CD14-positive monocyte (primary cell): ENCODE measurements at places on chromosomes 12 and 14.

GRCh38 chr14:44369401-44370123 is 137.5 kb downstream of the FSCB start:
- no peak for DNase-seq

DNA sequence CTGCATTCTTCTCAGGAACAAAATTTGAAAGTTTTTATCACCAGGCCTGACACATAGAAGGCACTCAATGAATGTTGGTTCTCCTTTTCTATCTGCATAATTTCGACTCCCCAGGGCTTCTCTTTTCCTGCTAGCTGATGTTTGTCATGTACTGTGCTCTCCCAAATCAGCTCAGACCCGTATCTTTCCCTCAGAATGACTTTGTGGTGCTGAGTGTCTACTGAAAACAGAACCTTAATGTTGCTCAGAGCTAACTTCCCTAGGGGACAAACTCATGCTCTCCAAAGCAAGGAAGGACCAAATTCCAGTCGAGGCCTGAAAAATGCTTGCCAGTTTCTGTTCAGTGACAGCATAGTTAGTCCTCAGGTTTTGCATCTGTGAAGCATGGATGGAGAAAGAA is 1.9 kb downstream of the ARHGDIB start:
- peak; percentile 61 for DNase-seq

- no peak for DNase-seq
These were observed 8.8 kb downstream of the IGF1 start for GRCh38 chr12:102471556-102471955.

GRCh38 chr14:67570453-67570852 is 29.6 kb downstream of the PIGH start:
- no peak for DNase-seq

DNA sequence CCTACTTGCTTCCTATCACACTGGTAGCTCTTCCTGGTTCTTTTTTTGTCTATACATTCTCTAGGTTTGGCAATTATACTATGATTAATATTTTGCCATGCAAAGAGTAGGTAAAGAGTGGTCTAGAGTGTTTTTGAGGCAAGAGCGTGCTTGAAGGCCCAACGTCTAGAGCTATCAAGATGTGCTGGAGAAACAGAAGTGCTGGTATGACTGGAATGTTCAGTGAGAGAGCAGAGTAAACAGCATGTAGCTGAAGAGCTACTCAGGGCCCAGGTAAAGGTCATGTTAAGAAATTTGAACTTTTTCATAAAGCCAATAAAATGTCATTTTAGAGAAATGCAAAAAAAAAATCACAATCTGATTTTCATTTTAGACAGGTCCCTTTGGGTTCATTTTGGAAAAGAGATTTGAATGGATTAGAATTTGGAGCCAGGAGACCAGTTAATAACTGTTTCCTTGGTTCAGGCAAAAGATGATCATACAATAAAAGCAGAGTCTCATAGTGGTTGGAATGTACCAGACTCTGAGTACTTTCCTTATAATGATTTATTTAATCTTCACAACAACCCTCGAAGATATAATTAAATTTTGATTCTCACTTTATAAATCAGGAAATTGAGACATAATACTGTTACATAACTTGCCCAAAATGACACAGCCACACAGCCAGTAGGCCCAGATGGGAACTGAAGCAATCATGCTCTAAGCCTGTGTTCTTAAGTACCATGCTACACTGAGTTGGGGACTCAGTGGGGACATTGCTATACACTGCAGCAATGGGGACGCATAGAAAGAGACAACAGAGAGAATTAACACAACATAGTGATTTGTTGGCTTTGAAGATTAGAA is 350.1 kb downstream of the NELL2 start:
- DNase-seq: no peak

GRCh38 chr12:43154498-43155045 is 397.4 kb downstream of the ADAMTS20 start:
- DNase-seq: no peak

DNA sequence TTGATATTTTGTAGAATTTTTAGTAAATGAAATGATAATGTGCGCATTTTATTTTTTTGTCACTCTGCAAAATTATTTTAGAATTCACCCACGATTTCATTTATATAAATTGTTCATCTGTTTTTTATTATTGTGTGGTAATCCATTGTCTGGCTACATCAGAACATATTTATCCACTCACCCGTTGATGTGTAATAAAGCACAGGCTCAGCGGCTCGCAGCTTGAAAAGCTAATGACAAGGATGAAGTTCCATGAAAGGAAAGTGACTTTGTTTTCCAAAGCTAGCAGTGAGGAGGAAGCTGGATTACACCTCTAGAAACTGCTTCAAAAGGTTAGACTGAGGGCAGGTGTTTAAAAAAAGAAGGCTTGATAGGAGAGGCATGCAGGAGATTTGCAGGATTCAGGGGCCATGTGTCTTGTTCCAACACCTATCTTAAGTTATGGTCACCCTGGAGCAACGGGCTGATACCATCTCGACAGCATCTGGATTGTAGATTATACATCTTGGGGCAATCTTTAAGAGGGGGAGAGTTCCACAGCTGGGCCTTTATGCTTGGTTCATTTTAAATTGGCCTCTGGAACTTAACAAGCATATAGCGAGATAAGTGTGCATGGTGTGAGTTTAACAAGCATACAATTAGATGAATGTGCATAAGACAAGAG is 194.1 kb downstream of the TMTC3 start:
- DNase-seq: no peak

- DNase-seq: no peak
These were observed 109.4 kb downstream of the SLC15A5 start for GRCh38 chr12:16168078-16168477.

DNA sequence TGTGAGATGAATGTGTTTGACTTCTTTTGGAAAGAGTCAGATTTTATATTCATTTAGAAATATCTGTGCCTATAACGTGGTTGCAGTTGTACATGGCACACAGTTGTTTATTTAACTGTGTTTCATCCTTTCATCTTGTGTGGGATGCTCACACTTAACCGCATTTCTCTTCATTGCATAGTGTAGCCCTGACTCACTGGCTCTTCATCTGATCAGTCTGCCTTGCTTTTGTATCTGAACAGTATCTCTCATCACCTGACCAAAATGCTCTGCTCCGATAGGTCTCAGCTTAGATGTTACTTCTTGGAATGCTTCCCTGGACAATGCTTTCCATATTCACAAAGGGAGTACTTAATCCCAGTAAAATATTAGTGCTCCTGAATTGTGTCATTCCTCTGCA is 83.4 kb downstream of the PDE3A start:
- no peak for DNase-seq

DNA sequence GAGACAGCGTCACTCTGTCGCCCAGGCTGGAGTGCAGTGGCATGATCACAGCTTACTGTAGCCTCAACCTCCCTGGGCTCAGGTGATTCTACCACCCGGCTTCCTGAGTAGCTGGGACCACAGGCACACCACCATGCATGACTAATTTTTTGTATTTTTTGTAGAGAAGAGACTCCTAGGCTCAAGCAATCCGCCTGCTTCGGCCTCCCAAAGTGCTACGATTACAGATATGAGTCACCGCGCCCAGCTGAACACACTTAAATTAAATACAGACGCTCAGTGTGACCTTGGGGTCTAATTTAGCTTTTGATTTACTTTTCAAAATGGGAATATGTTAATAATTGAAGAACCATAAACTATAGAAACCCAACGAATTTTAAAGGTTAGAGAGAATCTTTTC is 77.2 kb downstream of the C2CD5 start:
- no peak for DNase-seq

- DNase-seq: no peak
These were observed 9.9 kb downstream of the PMEL start for GRCh38 chr12:55955800-55956508.

DNA sequence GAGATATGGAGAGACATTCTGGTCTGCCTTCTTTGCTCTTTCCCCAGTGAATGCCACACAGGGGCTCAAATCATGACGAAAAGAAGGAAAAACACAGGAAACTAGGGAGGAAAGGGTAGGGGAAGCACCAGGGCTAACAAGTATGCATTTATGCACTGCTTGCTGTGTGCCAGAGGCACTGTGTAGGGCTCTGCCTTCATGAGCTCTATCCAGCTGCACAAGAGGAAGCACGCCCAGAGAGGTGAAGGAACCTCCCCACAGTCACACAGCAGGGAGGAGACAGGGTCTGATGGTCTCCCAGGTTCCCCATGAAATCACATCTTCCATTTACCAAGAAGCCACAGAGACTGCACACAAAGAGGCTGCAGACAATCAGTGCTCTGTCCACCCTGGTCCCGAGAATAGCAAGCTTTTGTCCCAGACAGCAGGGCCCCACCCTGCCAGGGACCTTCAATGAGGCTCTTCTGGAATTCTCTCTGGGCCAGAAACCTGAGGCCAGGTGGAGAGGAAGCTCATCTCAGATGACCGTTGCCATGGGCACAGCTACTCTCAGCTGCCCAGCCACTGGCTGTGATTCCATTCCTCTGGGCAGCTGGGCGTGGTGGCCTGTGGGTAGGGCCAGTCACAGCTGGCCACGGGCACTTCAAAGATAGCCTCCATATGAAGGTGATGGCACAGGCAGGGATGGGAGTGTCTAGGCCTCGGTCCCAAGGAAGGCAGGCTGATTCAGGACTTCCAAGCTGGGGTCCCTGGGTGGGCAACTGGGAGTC is 7.3 kb upstream of the TRPV4 start:
- no peak for DNase-seq

DNA sequence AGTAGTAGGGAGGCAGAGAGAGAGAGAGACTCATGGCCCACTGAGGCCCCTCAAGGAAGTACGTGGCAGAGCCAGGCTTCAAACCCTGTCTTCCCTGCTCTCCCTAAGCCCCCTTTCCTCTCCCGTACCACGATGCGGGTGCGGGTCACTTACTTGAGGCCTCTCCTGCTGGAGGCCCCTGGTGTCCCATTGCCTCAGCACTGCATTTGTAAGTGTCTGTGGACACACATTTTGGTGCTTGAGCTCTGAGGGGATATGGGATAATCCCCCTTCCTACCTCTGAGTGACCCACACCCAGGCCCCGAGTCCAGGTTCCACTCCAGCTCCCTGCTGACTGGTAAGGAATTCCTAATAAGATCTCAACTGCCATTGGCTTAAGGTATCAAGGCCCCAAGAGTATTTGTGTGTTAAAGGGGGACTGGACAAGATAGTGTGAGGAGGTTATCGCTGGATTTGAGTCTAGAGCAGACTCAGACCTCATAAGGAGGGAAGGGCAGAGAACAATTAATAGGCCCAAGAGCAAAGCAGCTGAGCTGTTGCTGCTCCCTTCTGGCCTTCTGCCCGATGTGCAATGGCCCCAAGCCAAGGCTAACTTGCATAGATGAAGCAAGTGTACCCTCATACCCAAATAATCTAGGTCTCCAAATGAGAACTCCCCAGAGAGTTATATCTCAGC is 71.9 kb downstream of the CRACR2A start:
- no peak for DNase-seq

DNA sequence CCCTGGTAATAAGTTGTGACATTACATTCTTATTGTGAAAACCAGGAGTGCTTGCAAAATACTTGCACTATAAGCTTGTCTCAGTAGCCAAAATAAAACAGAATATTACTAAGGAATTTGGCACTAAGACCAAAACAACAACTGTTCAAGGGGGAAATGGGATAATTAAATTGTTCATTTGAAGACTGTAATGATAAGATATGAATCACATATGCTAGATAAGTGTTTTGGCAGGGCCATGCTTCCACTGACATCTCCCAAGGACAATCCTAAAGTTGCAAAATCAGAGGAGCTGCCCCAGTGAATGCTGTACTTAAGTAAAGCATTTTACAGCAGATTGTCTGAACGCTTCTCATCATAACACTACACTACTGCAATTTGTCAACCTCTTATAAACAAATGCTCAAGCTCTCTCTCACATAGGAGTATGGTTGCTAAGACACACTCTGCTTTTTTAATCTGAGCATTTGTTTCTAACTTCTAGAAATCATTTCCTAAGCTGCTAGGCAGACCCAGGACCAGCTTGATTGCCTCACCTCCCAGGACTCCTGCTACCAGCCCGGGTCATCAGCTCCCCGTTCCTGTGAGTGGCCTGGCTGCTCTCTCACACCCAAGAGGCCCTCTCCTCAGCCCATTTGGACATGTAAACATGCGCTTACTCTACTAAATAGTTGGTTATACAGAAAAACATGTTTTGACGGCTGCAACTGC is 191.5 kb downstream of the PAX9 start:
- no peak for DNase-seq

DNA sequence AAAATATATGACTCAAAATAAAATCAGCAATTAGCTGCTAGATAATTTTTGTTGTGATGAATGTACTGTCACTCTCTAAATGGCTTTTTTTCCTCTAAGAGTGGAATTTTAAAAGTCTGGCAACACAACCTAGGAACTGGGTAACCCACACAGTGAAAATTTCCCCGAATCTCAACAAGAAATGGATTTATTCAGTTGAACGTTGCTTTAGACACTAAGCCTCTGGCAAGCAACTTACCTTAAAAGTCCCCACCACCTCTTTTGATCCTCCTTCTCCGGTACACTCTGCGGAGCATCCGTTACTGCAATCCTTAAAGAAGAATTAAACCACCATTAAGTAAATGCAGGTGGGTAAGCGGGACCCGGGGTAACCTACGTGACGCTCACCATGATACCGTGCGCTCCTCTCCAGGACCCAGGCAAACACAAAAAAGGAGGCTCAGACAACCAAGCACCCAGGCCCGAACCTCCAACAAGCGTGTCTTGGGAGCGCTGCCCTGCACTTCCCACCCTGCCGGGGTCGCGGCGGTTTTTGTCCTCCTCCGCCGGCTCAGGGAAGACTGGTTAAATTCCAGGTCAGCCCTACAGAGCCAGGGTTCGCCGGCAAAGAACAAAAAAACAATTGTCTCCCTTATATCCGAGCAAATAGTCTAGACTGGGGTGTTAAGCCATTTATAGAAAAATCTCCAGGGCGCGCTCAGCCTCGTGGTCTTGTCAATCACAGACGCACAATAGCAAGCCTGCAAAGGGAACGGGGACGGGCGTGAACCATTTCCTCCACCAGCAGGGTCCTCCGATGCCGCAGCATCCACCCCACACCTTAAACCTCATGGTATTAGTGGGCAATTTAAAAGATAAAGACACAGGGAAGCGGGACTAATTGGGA is 47.1 kb downstream of the BCAT1 start:
- no peak for DNase-seq

DNA sequence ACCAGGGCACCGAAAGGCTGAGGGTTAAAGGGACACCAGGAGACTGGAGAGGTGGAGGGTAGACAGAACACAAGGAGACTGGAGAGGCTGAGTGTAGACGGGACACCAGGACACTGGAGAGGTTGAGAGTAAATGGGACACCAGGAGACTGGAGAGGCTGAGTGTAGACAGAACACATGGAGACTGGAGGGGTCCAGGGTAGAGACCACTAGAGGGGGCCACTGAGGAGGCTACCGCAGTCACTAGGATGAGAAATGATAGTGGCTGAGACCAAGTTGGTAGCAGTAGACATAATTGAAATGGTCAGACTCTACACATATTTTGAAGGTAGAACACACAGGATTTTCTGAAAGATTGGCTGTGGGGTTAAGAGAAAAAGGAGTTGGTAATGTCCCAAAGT is 68.2 kb downstream of the PAH start:
- DNase-seq: no peak

GRCh38 chr12:3869865-3870264 is 3.3 kb downstream of the PARP11 start:
- peak; percentile 15 for DNase-seq

GRCh38 chr12:69056743-69057515 is 124.0 kb upstream of the CPM start:
- DNase-seq: no peak
